T1000 (cell line): ENCODE measurements at places on chromosomes 1 and 21.
A peak's percentile ranks its signal among the peaks of the same experiment; 100 is the strongest.

DNA sequence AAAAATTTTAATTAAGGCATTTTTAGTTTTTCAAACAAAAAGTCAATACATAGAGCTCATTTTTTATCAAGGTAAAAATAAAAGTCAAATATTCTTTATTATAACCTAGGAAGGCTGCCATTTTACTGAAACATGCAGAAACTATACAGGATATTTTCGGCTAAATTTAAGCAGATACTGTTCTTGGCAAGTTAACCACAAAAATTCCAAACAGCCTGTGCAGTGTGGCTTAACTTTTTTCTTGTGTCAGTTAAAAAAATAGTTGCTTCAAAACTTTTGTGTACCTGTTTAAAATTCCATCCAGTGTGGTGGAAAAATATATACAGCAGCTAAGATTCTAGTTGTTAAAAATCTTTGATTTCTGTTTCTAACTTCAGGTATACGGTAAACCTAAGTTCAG lies 135.0 kb downstream of the ATP5PO start:
- no peak for DNase-seq

GRCh38 chr1:106969731-106970130 lies 86.7 kb upstream of the PRMT6 start:
- no peak for DNase-seq

DNA sequence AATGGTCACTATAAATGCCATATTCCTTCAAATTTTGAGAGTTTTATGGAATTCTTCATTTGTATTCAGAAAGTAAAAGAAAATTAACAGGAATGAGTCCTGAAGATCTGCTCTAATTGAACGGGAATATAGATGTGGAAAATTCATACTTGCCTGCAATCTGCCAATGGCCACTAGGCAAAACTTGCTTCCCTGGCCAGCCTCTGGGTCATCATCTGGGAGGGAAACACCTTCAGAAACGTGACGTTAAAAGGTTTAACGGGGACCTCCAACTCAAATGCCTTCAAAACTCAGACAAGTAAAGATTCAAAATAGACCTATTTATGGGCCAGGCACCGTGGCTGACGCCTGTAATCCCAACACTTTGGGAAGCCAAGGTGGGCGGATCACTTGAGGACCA lies 21.7 kb upstream of the CTSK start:
- no peak for DNase-seq

GRCh38 chr1:194215448-194215847 lies 1029.0 kb upstream of the B3GALT2 start:
- DNase-seq, result no peak

GRCh38 chr21:20729376-20729775 lies 268.8 kb upstream of the NCAM2 start:
- DNase-seq, result no peak

- DNase-seq, result no peak
Measured at GRCh38 chr1:181204530-181204929, 116.0 kb downstream of the IER5 start.

DNA sequence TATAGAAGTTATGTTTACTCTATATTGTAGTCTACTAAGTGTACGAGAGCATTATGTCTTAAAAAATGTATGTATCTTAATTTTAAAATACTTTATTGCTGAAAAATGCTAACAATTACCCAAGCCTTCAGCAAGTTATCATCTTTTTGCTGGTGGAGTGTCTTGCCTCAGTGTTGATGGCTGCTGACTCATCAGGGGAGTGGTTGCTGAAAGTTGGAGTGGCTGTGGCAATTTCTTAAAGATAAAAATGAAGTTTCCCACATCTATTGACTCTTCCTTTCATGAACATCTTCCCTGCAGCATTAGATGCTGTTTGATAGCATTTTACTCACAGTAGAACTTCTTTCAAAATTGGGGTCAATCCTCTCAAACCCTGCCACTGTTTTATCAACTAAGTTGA lies 95.8 kb downstream of the CDC7 start:
- no peak for DNase-seq

- no peak for DNase-seq
Measured at GRCh38 chr1:50661626-50662025, 238.4 kb upstream of the DMRTA2 start.

- DNase-seq, result no peak
Measured at GRCh38 chr1:211379446-211379845, 52.8 kb downstream of the TRAF5 start.

DNA sequence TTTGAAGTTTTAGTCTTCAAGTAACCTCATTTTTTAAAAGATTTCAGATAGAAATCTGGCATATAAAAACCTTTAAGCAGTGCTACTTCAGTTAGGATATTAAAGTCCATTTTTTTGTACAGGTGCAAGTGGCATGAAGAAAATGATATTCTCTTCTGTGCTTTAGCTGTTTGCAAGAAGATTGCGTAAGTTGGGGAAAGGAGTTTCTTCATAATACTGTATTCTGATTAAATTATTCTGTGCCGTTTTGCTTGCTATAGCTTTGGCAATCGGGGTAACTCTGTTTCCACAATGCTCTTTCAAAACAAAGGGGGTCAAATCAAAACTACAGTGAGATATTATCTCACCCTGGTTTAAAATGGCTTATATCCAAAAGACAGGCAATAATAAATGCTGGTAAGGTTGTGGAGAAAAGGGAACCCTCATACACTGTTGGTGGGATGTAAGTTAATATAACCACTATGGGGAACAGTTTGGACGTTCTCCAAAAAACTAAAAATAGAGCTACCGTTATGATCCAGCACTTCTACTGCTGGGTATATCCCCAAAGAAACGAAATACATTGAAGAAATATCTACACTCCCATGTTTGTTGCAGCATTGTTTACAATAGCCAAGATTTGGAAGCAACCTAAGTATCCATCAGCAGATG lies 27.1 kb downstream of the MAEL start:
- DNase-seq, result no peak

DNA sequence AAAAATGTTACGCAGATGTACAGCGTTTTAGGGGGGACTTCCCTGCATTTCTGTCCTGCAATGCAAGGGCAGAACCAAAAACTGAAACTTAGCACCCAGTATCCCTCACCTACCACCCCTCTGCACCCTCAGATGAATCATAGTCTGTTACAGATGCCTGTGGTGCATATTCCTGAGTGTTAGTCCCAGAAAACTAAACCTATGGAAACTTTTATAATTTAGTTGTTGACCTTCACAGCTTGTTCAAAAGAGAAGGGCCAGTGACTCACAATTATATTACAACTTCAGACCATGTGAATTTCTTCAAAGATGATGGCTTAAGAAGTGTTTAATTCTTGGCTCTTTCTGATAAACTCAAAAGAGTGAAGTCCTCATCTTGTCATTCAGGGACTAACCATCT lies 5.8 kb downstream of the PTGER3 start:
- DNase-seq, result no peak

DNA sequence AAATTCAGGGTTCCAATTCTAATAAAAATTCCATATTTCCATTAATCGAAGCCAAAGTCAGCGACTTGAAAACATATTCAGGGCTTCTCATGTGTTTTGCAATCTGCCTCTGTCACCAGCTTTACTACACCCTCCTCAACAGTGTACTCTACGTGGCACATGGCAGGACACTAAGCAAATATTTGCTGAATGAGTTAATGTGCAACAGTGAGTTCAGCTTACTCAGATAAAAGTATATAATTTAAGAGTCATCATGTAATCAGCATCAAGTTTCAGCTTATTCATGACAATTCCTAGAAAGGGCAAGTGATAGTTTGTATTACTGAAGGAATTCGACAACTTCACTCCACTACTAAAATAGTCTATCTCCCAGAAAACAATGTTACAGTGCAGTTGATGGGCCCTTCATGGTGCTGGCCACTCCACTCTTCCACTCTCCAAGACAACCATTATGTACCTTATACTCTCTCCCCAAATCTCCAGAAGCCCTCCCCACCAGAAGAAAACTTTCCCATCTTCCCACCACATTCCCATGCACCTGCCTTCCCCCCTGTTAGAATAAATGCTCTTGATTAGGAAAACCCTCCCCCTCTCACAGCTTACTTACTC lies 97.3 kb downstream of the TTLL7 start:
- DNase-seq, result peak; percentile 5

- DNase-seq, result no peak
Measured at GRCh38 chr21:30206551-30207251, 9.2 kb downstream of the CLDN8 start.

DNA sequence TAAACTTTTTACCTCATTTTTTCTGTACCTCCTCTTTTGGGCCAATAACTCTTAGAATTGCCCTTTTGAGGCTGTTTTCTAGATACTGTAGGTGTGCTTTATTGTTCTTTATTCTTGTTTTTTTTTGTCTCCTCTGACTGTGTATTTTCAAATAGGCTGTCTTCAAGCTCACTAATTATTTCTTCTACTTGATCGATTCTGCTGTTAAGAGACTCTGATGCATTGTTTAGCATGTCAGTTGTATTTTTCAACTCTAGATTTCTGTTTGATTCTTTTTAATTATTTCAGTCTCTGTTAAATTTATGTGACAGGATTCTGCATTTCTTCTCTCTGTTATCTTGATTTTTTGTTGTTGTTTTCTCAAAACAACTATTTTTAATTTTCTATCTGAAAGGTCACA lies 130.3 kb downstream of the PHTF1 start:
- no peak for DNase-seq

DNA sequence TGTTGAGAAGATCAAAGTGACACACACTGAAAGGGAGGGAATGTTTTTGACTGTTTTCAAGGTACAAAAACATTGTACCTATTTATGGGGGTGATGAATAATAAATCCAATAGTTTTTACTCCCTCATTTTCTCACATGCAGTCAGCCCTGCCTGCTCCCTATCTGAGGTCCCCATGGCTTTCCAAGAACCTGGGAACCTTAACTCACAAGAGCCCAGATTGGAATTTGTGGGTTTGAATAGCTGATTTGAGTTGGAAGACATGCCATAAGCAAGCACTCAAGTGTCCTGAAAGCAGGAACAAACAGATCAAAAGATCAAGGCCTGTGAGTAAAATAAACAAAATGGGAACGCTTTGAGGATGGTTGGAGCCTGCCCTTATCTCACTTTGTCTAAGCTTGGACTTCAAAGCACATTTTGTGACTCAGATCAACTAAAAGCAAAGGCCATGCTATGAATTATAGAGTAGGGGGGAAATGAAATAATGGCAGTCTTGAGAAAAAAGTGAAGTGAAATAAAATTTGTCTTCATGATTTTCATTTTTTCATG lies 136.6 kb downstream of the LYPLAL1 start:
- DNase-seq, result no peak
